ENCODE measurements at places on chromosomes 11 and 22.

- no peak for DNase-seq
Measured at GRCh38 chr11:106329273-106330018, 252.0 kb downstream of the AASDHPPT start.

DNA sequence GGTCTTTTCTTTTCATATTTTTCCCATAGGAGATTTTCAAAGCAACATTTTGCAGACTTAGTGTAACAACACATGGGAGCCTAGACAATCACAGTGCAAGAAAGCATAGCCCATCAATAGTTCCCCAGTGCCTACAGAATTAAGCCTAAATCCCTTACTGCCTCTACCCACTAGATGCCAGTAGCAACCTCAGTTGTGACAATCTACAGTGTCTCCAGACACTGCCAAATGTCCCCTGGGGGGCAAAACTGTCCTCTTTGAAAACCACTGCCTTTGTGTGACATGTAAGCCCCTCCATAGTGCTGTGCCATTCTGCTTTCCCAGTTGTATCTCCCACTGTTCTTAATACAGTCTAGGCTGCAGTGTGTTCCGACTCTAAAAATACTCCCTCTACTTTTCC lies 1329.0 kb downstream of the LRRC4C start:
- DNase-seq: no peak

DNA sequence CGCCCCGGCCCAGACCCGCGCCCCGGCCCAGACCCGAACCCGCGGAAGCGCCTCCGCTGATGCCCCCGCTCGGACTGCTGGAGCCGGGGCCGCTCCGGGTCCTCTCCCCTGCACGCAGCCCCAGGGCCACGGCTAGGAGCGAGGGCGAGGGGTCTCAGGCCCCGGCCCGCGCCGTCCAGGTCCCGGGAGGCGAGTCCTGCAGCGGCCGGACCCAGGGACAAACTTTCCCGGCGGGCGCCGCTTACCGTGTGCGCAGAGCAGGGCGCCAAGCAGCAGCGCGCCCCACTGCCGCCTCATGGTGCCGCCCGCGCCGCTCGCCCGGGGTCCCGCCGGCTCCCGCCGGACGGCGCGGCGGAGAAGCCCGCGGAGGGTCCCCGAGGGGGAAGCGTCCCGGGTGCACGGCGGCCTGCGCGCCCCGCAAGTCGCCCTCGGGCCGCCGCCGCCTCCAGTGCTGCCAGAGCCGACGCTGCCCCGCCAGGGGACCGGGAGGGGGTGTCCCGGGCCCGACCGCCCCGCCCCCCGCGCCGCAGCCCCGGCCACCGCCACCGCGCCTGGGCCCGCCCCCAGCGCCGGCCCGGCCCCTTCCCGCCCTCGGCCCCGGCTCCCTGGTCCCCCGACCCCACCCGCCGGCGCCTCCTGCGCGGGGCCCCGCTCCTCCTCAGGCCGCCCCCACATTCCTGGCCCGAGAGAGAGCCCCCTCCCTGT lies at the start of gene LRP4:
TSS of gene LRP4 (minus strand) at position 468 of the 705 bp plus-strand sequence. CDS start at position 297, 171 bp downstream.
- DNase-seq: no peak

- DNase-seq: no peak
Measured at GRCh38 chr22:49967706-49968208, 7.2 kb downstream of the PIM3 start.

- no peak for DNase-seq
Measured at GRCh38 chr11:126823274-126823673, 177.3 kb downstream of the KIRREL3 start.

DNA sequence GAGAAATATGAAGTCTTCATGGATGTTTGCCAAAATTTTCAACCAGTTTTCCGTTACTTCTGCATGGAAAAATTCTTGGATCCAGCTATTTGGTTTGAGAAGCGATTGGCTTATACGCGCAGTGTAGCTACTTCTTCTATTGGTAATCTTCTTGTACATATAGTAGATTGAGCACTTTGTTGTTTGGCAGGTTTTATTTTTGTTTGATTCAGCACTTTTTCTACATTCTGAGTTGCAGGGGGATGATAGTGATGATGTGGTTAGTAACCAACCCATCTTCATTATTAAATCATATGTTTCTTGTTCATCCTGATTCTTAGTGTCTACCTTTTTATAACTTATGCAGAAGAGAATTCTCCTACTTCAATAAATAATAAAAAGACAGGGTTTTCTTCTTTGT lies 121.6 kb downstream of the C11orf65 start:
- no peak for DNase-seq

DNA sequence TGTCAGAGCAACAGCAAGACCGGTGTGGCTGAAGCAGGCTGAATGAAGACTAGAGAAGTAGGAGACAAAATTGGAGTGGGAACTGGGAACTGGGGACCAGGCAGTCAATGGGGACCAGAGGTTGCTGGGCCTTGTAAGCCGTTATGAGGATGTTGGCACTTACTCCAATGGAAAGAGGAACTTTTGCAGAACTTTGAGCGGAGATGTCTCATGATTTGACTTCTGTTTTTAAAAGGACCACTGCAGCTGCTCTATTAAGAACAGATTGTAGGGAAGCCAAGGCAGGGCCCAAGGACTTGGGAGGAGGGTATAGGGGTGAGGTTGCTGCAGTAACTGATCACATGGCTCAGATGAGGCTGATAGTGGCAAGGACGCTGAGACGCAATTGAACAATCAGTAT lies 34.2 kb downstream of the IL18 start:
- DNase-seq: no peak
